ENCODE measurements at places on chromosomes 7 and 10.

- no peak for DNase-seq
Observed at GRCh38 chr7:94481279-94481678, 28.3 kb upstream of the CASD1 start.

GRCh38 chr7:29139796-29140195, 6.5 kb downstream of the CPVL start:
- no peak for DNase-seq

GRCh38 chr10:118832241-118832651, 77.5 kb upstream of the CACUL1 start:
- no peak for DNase-seq

- no peak for DNase-seq
Observed at GRCh38 chr7:133562621-133563020, 309.7 kb downstream of the EXOC4 start.
